ENCODE measurements at places on chromosomes 1 and 21. TPM values are rescaled to one million over a fixed set of nuclear protein-coding genes. Genes with fewer than 3 reads are reported as not detected.

TAS1R1 gene
- not detected for total RNA-seq

- H3K36me3 ChIP-seq = no peaks in the 10 kb centered on the region
- H3K4me3 ChIP-seq = no peak overlapping the region
These were observed 27.9 kb downstream of the OVAAL start for GRCh38 chr1:180586671-180587155.

GRCh38 chr1:178472531-178472930, 24.2 kb downstream of the CLEC20A start:
- no peak overlapping the region for H3K4me3 ChIP-seq
- no peaks in the 10 kb centered on the region for H3K27me3 ChIP-seq
- no peak for DNase-seq
- H3K36me3 ChIP-seq = peaks cover 22% of the 10 kb centered on the region
- no peak overlapping the region for H3K27ac ChIP-seq
- peaks cover 19% of the 10 kb centered on the region for H3K4me1 ChIP-seq

DNA sequence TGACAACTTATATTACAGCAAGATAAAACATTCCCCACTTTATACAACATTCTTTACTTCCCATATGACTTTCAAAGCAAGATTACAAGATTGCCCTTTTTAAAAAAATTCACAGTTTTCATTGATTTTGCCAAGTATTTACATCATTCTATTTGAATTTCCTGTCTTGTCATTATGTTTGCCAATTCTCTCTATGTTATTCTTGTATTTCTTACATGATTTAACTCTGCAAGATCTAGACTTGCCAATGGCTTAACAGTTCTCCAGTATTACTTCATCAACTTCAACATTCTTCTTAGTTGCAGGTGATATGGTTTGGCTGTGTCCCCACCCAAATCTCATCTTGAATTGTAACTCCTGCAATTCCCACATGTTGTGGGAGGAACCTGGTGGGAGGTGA, 31.6 kb downstream of the FMO4 start:
- H3K27me3 ChIP-seq = no peaks in the 10 kb centered on the region
- no peaks in the 10 kb centered on the region for H3K4me1 ChIP-seq
- DNase-seq = no peak
- no peaks in the 10 kb centered on the region for H3K36me3 ChIP-seq
- H3K27ac ChIP-seq = no peak overlapping the region

All from GM23338 (cell line).